Glomerular endothelial cell (primary cell): ENCODE measurements at places on chromosomes 12 and 14. TPM values are rescaled to one million over a fixed set of nuclear protein-coding genes. Genes with fewer than 3 reads are reported as not detected.

Gene AMN
- 0.05 and 0.23 TPM in 2 replicates for total RNA-seq

Gene TRPV4
- 5.9 and 7.1 TPM in 2 replicates for total RNA-seq

Gene PROX2
- total RNA-seq: not detected in 2 replicates

Gene HCAR3
- not detected in 2 replicates for total RNA-seq

Gene KRT4
- not detected in 2 replicates for total RNA-seq

Gene RITA1
- total RNA-seq: 24.3 and 33.0 TPM in 2 replicates

Gene ACSM4
- total RNA-seq: not detected in 2 replicates

Gene LHX5
- not detected in 2 replicates for total RNA-seq

Gene HCAR2
- total RNA-seq: not detected in 2 replicates

- DNase-seq: no peak
These were observed 25.6 kb downstream of the FIGNL2 start for GRCh38 chr12:51822956-51823355.

DNA sequence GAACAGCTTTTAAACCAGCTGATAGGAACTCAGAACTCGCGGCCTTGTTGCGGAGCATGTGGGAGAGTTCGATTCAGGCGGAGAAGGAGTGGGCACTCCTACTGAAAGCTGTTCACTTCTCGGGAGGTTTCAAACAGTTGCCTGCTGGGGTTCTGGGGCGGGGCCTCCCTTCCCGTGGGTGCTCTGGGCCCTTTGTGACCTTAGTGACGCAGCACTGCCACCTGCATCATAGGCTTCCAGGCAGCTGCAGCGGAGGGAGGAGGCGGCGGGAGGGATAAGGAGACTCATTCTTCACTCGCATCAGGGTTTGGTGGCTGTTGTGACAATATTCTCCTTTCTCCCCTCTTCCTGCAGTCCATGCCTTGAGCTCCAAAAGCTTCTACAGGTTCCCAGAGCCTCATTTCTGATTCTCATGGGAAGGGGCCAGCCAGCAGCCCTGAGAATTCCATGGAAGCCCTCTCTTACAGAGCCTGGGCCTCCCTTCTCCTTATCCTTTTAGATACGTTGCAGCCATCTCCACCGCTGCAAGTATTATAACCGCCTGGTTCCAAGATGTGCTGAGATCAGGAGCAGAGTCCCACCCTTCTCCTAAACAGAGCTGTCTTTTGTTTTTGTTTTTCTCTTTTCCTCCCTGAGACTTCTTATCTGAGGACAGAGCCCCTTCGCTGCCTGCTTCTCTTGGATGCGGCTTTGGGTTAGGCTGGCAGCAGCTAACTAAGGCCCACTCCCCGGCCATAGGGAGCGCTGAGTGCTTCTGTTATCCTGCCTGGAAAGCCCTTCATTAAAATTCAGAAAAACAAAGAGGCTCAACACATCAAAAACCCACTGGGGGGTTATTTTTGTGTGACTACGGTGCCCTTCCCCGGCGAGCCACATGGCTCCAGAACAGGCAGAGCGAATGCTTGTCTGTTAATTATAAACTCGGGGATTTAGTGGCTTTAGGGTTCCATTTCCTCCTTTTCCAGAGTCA lies 67.6 kb upstream of the GPATCH2L start:
- DNase-seq: no peak

- DNase-seq: no peak
These were observed 175.3 kb downstream of the KIF26A start for GRCh38 chr14:104313674-104314073.

DNA sequence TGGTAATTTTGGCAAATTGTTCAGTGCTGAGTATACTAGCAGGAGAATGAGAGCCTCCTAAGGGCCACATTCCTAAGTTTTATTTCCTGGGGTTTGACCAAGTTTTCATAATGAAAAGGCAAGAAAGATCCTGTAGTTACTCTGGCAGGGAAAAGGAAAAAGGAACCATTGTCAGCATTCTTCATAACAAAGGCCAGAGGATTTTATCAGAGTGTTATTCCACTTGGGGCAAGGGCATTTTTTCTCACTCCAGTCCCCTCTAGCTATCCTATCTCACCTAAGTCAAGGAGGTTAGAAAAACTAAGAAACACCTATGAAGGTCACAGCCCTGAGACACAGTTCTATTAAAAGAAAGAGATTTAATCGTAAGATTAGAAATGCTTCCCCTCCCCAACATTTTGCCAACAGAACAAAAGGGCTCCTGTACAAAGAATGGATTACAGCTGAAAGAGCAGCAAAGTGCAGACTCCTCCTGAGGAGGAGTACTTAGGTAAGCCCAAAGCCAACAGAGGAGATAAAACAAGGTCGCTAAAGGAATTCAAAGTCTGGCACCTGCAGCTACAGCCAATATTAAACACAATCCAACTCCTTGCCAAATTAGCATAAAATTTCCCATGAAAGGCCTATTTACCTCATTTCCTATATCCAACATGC lies 162.4 kb downstream of the GALC start:
- no peak for DNase-seq

GRCh38 chr12:32695787-32696186 lies 16.7 kb downstream of the DNM1L start:
- no peak for DNase-seq

GRCh38 chr12:130552483-130552996 lies 163.6 kb downstream of the RIMBP2 start:
- DNase-seq: no peak
